ENCODE measurements at places on chromosomes 2 and 18. TPM values are rescaled to one million over a fixed set of nuclear protein-coding genes. Genes with fewer than 3 reads are reported as not detected.

The NPHP1 gene
- total RNA-seq: 3.1 TPM

DNA sequence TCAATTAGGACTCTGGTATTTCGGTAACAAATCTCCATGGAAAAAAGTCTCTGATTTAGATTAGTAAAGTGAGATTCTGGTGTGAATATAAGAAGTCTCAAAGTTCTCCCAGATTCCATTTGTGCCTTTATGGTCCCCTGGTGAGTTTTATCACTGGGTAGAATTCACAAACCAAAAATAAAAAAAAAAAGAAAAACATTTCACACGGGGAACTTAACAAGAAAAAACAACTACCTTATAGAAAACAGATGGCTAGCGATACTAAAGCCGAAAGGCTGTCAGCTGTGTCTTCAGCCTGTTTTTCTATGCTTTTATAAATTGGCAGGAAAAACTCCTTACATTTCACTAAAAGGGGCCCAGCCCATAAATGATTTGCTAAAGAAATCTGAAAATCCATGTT lies 50.6 kb downstream of the COL5A2 start:
- DNase-seq: no peak
- H3K27me3 ChIP-seq: no peaks in the 10 kb centered on the region
- H3K4me3 ChIP-seq: no peak overlapping the region
- H3K36me3 ChIP-seq: no peaks in the 10 kb centered on the region
- H3K27ac ChIP-seq: no peak overlapping the region

GRCh38 chr2:151891566-151892194 lies 63.5 kb upstream of the ARL5A start:
- DNase-seq: no peak
- no peak overlapping the region for H3K27ac ChIP-seq
- H3K4me3 ChIP-seq: no peak overlapping the region

The CLIP4 gene
- total RNA-seq: 77.8 TPM

DNA sequence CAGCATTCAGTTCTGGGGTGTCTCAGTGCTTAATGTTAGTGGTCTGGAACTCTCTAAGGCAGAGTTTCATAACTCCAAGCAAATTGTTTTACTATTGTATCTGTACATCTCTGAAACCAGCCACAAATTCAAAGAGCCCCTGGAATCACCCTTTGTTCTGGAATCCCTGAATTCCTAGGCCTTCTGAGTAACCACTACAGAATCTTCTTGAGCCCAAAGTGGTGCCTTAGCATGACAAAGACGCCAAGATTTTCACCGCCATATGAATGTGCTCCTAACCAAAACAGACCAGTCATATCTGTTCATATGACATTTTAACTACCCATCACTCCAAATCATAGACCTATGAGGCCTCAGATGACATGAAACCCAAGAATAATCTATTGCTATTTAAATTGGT lies 668.1 kb downstream of the EPHA4 start:
- no peaks in the 10 kb centered on the region for H3K27me3 ChIP-seq
- no peak for DNase-seq
- no peaks in the 10 kb centered on the region for H3K4me1 ChIP-seq
- no peak overlapping the region for H3K4me3 ChIP-seq
- H3K27ac ChIP-seq: no peak overlapping the region

DNA sequence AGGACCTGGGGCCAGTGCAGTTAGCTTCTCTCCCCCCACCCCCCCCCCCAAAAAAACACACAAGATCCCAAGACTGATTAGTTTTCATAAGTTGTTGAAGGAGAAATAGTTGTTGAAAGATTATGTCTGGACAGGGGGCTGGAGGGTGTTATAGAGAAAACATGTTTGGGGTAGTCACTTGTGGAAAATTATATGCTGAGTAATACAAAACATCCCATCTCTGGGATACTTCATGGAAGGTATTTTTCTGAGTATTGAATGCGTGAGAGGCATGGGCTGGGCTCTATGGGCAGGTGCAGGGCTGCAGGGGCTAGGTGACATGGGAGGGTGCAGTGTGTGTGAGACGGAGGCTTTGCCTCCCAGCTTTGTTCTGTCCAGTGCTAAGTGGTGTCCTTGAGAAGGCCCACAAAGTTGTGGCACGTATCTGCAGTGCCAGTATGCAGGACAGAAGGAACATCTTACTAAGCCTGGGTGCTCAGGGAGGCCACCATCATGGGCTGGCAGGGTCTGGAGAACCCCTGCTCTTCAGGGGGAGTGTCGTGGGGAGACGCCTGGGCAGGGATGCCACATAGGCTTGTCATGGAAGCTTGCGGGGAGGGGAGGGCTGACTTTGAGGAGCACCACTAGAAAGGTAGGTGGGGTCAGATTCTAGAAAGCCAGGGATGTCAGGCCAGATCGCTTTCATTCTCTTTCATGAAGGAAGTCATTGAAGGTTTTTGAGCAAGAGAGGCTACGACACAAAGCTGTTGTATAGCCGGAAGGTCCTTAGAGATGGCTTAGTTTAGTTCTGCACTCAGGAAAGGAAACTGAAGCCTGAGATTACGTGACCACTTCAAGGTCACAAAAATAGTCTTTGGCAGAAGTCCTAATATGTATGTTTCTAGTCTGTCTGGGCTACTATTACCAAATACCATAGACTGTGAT lies 232.0 kb downstream of the LDLRAD4 start:
- no peaks in the 10 kb centered on the region for H3K36me3 ChIP-seq
- no peak for DNase-seq

GRCh38 chr2:69798909-69799526 lies 30.4 kb upstream of the GMCL1 start:
- peak overlapping the region; percentile 71 for H3K4me3 ChIP-seq
- H3K4me1 ChIP-seq: peaks cover 28% of the 10 kb centered on the region
- no peak for DNase-seq
- H3K27ac ChIP-seq: peak overlapping the region; percentile 88

GRCh38 chr2:239249048-239249447 lies 151.8 kb downstream of the HDAC4 start:
- H3K27me3 ChIP-seq: no peaks in the 10 kb centered on the region
- H3K27ac ChIP-seq: no peak overlapping the region
- no peaks in the 10 kb centered on the region for H3K4me1 ChIP-seq
- H3K36me3 ChIP-seq: peaks cover 9% of the 10 kb centered on the region
- no peak for DNase-seq
- no peak overlapping the region for H3K4me3 ChIP-seq

- DNase-seq: no peak
- H3K4me3 ChIP-seq: no peak overlapping the region
- H3K36me3 ChIP-seq: no peaks in the 10 kb centered on the region
- H3K27ac ChIP-seq: no peak overlapping the region
- H3K27me3 ChIP-seq: peaks cover 31% of the 10 kb centered on the region
- H3K4me1 ChIP-seq: no peaks in the 10 kb centered on the region
Observed at GRCh38 chr2:7053650-7054265, 136.5 kb downstream of the RNF144A start.

The POTEC gene
- not detected for total RNA-seq

The LYG1 gene
- 1.2 TPM for total RNA-seq

DNA sequence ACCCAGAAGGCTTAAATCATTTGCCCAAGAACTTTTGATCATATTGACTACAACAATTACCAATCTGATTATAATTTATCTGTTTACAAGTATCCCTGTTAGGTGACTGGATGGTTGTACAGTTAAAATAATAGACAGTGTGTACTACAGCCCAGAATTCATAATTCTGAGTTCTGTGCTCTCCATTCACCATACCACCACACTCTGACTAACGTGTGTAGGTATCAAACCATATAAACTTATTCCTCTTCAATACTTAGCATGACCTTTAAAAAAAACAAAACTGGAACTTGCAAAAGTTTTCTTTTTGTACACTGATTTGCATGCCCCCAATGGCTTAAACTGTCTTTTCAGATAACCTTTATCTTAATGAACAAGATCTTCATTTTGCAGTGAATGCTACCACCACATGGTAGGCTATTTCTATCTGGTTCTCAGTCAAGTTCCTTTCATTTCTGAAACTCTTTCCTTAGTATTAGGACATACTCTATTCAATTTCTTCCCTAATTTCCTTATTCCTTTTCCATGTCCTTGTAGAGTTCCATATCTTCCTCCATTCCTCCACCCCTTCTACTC lies 50.9 kb downstream of the SOS1 start:
- H3K36me3 ChIP-seq: peaks cover 8% of the 10 kb centered on the region
- H3K27me3 ChIP-seq: no peaks in the 10 kb centered on the region
- H3K4me3 ChIP-seq: no peak overlapping the region
- no peak for DNase-seq
- peak overlapping the region; percentile 11 for H3K27ac ChIP-seq
- peaks cover 32% of the 10 kb centered on the region for H3K4me1 ChIP-seq

The LRRC30 gene
- total RNA-seq: not detected

The FHOD3 gene
- 5.3 TPM for total RNA-seq

DNA sequence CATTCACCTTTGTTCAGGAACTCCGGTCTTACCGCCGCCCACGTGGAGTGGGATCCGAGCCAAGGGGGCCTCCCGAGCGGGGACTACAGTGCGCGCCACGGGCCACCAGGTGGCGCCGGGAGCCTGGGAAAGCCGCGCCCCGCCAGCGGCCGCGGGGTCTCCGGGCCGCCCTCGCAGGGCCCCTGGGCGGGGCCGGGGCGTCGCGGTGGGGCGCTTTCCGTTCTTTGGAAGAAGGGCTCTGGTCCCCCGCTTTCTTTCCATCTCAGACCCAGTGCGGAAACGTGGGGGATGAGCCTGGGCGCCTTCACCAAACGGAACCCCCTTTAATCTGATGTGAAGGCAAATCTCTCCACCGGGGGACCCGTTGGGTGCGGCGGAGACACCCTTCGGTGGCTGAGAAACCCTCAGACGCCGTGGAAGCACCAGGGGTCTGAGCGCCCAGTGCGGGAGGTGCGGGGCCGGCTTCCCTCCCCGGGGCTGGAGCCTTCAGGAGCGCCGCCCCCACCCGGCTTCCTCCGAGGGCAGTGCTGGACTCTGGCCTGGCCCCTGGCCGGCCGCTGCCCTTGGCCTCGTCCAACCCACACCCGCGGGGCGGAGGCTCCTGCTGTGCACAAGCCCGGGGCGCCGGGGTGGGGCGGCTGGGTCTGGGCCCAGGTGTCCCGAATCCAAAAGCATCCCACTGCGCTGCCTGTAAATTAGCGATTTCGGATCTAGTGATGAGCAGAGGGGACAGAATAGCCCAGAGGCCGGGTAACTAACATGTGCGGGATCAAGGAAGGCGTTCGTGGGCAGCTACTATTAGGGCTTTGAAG lies 44.6 kb downstream of the GORASP2 start:
- H3K27ac ChIP-seq: peak overlapping the region; percentile 19
- H3K4me3 ChIP-seq: peak overlapping the region; percentile 71
- peaks cover 2% of the 10 kb centered on the region for H3K36me3 ChIP-seq
- DNase-seq: peak; percentile 86
- no peaks in the 10 kb centered on the region for H3K4me1 ChIP-seq

The AGAP1 gene
- total RNA-seq: 42.4 TPM

DNA sequence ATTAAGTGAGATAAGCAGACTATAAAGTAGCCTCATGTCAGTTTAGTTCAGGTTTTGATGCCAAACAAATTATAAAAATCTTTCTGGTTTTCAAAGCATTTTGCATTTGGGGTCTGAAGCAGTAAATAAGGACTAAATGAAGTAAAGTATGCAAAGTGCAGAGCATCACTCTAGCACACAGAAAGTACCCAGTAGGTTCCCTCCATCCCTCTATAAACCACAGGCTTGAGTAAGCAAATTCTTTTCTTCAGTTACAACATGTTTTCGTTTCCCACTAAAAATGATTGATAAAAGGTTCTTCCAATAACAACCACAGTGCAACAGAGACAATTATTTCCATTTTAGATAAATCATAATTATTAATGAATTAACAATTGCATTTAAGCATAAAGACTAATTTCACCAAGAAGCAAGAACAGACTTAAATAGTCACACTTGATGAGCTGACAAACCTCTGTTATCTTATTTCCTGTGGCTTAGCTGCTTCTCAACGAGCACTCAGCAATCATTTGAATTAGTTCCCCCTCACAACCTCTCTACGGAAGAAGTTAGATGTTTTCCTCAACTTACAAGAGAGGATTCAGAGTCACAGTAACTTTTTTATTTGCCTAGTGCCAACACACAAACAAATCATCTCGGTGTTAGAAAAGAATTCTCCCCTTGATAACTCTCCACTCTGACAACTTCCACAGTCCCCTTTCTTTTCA lies 249.8 kb downstream of the NBAS start:
- DNase-seq: no peak
- no peaks in the 10 kb centered on the region for H3K4me1 ChIP-seq
- no peak overlapping the region for H3K4me3 ChIP-seq
- H3K36me3 ChIP-seq: peaks cover 15% of the 10 kb centered on the region

DNA sequence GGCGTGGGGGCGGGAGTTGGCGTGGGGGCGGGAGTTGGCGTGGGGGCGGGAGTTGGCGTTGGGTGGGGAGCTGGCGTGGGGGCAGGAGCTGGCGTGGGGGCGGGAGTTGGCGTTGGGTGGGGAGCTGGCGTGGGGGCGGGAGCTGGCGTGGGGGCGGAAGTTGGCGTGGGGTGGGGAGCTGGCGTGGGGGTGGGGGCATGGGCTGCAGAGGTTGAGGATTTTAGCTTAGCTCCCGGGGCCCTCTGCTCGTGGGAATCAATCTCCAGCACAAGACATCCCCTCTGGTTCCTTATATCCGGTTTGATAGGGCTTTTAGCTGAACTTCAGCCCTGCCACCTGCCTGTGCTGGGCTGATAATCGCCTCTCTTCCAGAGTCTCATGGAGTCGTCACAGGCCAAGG lies 177.0 kb downstream of the LDLRAD4 start:
- H3K4me3 ChIP-seq: no peak overlapping the region
- DNase-seq: no peak
- no peaks in the 10 kb centered on the region for H3K27me3 ChIP-seq
- no peak overlapping the region for H3K27ac ChIP-seq
- H3K4me1 ChIP-seq: no peaks in the 10 kb centered on the region

DNA sequence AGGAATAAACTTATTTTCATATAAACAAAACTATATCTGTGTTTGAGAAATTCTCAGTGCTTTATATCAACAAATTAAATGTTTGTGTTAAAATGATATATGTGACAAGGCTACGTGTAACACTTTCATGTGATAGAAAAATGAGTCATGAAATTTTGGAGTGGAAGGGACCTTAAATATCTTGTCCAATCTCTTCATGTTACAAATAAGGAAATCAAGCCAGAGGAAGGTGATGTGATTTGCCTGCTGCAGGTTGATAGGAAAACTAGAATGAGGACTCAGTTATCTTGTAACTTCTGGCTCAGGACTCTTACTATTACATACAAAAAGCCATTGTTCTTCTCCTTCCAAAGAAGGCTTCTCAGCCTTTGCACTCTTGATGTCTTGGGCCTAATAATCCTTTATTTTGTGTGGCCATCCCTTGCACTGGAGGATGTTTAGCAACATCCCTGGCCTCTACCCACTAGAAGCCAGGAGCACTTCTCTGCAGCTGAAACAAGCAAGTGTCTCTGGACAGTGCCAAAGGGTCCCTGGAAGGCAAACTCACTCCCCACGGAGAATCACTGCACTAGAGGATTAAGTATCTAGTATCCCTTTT lies 43.0 kb upstream of the NARS1 start:
- no peaks in the 10 kb centered on the region for H3K27me3 ChIP-seq
- H3K4me1 ChIP-seq: peaks cover 5% of the 10 kb centered on the region
- H3K4me3 ChIP-seq: no peak overlapping the region
- H3K27ac ChIP-seq: no peak overlapping the region
- peaks cover 4% of the 10 kb centered on the region for H3K36me3 ChIP-seq

DNA sequence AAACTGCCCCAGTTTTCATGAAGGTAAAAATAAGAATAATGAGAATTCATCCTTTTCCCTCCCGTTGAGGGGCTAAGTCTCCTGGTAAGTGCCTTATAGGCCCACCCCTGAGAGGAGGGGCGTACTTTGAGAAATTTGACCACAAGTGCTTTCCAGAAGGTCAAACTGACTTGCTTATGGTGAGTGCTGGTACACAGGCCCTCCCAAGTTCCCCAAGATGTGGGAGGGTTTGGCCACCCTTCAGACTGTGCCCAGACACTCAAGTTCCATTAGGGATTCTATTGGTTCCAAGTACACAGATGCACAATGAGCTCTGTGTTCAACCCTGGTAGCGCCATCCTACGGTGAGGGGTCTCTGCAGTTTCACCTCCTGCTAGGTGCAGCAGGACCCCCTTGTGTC lies 205.1 kb downstream of the CTIF start:
- no peaks in the 10 kb centered on the region for H3K27me3 ChIP-seq
- H3K36me3 ChIP-seq: peaks cover under 1% of the 10 kb centered on the region
- H3K4me1 ChIP-seq: peaks cover 27% of the 10 kb centered on the region
- H3K27ac ChIP-seq: peak overlapping the region; percentile 70
